ENCODE measurements at places on chromosomes 2 and 18.

DNA sequence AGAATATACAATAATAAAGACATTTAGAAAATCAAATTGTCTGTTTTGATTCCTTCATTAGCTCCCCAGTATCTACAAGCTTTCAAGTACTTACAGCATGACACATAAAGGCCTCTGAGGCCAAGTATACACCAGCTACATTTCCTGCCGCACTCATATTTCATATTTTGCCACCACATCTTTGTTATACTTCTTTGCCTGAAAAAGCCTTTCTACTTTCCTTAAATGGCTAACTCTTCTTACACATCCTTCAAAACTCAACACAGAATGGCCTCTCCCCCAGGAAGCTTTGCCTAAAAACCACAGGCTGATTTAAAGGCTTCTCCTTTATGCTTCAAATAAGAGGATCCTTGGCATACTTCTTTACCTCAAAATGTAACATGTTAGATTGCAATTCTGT, 4.5 kb downstream of the STK17B start:
- peak; percentile 63 for DNase-seq

GRCh38 chr18:8695932-8696517, 9.3 kb upstream of the MTCL1 start:
- DNase-seq: no peak

GRCh38 chr2:204205082-204205481, 268.5 kb downstream of the ICOS start:
- no peak for DNase-seq

DNA sequence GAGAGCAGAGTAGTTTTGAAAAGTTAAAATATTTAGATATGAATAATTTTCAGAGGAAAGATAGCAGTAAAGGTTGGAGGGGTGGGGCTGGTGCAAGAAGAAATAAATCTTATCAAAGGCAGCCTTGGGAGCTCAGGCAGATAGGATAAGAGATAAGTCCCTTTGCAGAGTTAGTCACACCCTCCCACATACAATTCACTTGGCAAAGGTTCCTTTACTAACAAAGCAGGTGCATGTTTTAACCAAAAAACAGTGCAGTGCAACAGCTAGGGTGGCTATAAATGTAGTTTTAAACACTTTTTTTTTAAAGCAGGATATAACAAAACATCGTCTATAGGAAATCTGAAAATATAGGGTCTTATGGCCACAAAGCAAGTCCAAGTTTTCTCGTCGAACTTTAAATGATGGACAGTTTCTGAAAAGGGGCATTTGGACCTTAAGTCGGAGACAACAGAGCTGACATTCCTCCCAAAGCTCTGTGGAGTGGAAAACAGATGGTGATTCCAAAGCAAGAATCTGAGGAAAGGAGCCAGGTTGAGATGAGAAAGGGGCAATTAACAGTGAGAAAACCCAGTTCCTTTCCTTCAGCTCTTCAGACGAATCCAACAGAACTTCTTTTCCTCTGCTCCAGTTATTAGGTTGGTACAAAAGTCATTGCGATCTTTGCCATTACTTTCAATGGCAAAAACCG, 53.0 kb downstream of the EPHA4 start:
- DNase-seq: peak; percentile 15

DNA sequence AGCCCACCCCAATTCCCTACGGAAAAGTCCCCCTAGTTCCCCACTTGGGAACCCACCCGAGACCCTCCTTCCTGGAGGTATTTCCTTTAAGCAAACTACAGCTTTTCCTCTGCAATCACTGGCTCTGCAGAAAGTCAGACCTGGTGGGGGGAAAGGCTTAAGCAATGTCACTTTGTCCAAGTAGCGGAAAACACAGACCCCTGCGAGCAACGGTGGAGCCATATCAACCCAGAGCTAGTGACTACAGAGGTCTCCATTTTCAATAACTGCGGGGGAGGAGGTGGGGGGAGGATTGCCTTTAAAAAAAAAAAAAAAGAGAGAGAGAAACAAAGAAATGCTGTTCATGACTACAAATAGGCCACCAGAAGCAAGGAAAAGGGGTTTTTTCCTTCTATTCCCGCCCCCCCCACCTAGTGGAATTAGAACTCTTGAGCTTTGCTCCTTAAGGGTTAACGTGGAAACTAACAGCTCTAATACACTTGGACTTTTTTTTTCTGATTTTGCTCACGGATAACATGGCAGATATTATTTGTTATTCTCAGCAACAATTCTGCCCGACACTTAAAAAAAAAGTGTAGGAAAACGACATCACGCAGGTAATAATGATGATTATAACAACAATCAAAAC, 1.1 kb upstream of the FRZB start:
- DNase-seq: no peak

Data from M059J (cell line).